Fibroblast of skin of right biceps (primary cell): ENCODE measurements at places on chromosomes 2 and 18.

GRCh38 chr2:176085861-176086771 is 2.4 kb upstream of the EVX2 start:
- DNase-seq, result no peak

DNA sequence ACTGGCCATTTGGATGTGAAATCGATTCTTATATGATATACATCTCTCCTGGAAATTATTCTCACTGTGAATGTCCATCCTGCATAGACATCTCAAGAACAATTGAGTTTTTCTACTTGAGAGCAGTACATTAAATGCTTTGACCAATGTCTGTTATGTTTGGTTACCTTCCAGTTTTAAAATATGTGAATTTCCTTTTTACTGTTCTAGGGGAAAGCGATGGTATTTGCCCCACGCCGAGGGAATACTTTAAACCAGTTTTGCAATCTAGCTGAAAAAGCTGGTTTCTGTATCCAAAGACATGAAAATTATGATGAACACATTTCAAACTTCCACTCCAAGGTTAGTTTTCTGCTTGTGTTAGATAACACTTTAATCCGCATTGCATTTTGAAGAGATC is 175.3 kb upstream of the SIX3 start:
- no peak for DNase-seq

DNA sequence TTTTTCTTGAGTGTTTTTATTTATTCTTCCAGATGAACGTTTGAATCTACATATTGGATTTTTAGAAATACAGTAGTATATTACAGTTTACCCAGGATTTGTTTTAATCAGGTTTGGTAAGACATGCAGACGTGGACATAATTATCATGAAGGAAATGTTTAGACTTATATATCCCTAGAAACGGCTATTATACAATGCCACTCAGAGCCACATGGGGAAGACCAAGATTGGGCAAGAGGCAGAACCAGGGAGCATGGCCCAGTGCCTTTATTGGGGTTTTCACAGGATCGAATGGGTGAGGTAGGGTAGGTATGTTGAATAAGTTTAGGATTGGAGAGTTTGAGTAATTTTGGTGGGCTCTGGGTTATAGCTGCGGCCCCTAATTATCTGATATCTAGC is 212.2 kb downstream of the CAMKMT start:
- no peak for DNase-seq

DNA sequence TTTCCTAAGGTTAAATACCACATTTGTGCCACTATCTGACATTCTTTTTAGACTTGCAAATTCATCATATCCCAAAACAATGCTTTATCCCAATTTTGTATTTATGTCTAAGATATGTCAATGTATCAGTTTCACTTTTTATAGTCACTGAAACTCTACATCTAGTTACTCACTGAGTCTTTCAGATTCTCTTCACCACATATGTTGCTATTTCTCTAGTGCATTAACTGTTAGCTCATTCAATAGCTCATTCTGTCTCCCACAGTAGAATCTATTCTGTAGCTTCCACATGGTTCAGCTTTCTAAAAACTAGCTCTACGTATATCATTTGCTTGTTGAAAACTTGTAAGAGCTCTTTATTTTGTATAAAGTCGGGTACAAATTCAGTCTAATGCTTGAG is 1420.6 kb upstream of the NXPH2 start:
- no peak for DNase-seq

DNA sequence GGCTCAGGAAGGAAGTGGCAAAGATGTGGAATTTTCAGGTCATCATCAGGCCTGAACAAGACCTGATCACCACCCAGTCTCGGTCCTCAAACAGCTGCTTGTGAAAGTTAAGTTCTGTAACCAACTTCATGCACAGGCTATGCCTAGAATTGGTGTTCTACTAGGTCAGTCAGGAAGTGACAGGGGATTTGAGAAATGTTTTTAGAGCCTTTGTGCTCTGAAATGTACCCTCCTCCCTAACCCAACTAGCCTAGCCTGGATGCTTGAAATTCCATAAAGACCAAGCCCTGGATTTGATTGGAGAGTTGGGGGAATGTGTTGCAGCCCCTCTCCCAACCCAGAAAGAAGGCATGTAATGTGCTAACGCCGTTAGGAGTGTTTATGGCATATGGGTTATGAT is 63.3 kb downstream of the TGOLN2 start:
- peak; percentile 89 for DNase-seq

DNA sequence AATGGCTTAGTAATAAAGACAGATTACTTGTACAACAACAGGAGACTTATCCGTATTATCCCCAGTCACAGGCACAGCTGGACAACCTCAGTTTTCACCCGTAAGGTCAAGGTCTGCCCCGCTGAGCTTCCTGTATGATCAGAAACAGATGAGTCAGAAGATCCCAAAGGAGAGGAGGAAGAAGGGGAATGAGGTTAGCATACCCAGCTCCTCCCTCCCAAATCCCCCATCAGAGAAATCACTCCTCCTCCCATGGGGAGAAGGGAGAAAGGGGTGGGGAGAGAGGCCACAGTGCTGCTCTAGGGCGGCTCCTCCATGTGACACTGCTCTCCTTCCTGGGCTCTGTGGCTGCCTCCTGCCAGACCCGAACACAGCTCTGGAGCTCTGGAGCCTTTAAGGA is 53.8 kb upstream of the SPTBN1 start:
- peak; percentile 70 for DNase-seq

- no peak for DNase-seq
Observed at GRCh38 chr18:61929881-61930640, 37.3 kb upstream of the RNF152 start.

- peak; percentile 57 for DNase-seq
Observed at GRCh38 chr2:119198240-119198840, 25.3 kb upstream of the STEAP3 start.

DNA sequence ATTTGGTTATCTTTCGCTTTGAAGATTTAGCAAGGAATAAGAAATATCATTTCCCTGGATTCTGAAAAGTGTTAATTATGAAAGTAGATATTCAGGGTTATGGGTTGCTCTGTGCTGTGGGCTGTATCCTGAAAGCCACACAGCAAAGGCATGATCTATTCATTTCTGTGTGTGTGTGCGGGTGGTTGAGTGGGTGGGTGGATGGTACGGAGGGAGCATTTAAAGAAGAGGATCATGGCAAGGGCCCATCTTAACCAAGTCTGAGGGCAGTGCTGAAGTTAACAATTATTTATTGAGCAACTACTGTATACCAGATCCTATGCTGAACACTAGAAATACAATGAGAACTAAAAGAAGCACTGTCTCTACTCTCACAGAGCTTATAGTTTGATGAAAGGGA is 178.2 kb upstream of the ZEB2 start:
- DNase-seq, result no peak

- DNase-seq, result no peak
Observed at GRCh38 chr2:44772131-44772530, 169.4 kb upstream of the SIX3 start.

GRCh38 chr18:58697146-58697545 is 25.9 kb downstream of the MALT1 start:
- no peak for DNase-seq

DNA sequence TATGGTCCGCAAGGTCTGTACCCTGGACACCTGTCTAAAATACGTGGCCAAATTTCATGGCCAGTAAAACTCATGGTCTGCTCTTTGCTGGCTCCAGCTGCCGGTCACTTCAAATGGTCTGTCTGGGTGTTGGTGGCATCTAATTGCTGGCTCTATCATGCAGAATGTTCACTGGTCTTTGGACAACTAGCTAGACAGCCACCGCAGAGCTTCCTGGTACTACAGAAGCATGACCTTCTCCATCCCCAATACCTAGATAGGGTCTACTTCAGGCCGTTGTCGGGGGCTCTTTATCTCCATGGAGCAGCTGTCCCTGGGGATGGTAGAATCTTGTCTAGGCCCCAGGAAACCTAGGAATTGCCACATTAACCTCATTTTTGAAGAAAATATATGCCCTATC is 88.4 kb upstream of the RMDN2 start:
- DNase-seq, result no peak

- no peak for DNase-seq
Observed at GRCh38 chr18:37964885-37965571, 399.4 kb upstream of the CELF4 start.
